ENCODE measurements at places on chromosomes 6 and 20.

DNA sequence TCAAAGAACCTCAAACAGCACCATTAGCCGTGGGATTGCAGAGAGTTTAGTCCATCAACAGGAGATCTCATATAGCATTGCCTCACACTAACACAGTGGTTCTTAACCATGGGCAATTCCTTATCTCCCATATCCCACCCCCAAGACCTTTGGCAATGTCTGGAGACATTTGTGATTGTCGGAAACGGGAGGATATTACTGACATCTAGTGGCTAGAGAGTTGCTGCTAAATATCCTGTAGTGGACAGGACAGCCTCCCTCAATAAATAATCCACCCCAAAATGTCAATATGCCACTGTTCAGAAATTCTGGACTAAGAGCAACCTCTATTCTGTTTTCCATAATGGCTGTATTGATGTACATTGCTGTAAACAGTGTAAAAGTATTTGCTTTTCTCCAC is 210.1 kb upstream of the CCN2 start:
- DNase-seq, result no peak

DNA sequence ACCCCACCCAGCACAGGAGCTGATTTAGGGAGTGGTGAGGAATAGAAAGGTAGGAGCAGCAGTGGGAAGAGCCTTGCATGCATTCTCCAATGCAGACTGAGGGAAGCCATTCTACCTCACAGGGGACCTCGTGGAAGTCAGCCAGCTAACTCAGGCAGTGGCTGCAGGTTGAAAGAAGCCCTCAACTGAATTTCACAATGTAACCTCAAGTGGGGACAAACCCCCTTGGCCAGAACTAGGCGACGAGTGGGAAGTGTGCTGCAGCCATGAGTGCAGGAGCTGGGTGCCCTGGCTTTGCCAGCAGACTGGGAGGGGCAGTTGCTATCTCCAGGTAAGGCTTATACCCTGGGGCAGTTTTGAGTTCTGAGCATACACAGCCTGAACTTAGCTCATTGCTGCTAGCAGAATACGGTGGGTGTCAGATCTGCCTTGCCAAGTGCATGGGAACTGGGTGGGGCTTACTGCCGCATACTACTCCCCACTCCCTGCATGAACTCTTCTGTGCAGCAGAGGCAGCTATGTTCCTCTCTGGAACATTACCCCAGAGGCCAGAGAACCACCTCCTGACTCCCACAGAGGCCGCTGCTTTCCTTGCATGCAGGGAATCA is 126.5 kb downstream of the CDK19 start:
- DNase-seq, result no peak

DNA sequence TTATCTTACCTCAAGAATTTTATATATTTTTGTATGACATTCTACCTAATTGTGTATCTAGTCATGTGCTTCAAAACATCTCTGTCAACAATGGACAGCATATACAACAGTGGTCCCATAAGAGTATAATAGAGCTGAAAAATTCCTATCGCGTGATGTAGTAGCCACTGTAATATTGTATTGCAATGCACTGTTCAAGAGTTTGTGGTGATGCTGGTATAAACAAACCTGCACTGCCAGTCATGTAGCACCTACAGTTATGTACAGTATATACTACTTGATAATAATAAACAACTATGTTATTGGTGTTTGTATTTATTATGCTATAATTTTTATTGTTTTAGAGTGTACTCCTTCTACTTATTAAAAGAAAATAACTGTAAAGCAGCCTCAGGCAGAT is 672.7 kb downstream of the CD109 start:
- DNase-seq, result no peak

DNA sequence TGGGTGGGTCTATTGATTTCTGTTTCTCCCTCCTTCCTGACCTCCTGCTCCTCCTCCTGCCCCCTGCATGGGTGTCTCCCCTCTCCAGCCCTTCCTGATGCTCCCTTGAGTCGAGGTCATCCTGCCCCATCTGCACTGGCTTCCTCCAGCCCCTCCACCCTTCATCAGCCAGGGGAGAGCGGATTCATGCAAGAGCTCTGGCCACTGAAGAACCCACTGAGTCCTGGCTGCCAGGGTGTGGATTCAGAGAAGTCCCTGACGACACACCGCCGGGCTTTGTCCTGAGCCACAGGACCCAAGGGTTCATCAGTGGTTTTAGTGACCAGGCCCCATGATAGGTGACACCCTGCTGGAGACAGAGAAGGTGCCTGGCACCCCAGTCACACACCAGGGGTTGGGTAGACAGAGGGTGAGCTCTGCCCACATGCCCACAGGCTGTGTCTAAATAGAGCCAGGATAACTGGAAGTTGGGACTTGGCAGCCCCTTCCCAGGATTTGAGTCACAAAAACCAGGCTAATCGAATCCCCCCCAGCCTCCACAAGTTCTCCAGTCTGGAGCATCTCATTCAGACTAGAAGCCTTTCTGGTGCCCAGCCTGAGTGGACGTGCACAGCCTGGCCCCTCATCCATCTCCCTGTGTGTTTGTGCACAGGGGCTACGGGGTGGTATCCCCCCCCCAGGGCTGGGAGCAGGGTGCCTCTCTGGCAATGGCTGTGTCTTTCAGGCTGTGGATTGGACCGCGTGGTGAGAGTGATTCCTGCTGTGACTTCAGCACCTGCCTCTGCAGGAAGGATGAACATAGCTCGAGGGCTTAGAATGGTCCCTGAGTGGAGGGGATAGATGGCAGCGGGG is 1.2 kb downstream of the GFRA4 start:
- DNase-seq, result no peak

GRCh38 chr6:119544325-119545175 is 195.0 kb upstream of the MAN1A1 start:
- no peak for DNase-seq

DNA sequence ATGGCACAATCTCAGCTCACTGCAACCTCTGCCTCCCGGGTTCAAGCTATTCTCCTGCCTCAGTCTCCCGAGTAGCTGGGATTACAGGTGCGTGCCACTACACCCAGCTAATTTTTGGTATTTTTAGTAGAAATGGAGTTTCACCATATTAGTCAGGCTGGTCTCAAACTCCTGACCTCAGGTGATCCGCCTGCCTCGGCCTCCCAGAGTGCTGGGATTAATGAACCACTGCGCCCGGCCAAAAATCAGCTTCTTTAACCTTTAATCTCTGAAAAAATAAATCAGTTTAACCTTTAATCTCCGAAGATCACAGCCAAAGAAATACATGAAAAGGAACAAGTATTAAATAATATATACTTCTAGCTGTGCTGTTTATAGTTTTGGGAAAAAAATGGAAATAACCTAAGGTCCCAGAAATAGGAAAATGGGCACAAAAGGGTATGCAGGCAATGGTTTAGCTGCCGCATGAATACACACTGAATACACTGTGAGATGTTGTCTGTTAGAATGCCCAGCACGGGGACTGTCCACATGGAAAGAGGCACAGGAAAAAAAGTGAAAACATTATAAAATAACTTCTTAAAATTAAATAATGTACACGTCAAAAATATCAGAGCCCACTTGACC is 1.6 kb downstream of the NQO2 start:
- no peak for DNase-seq

GRCh38 chr6:127069659-127070279 is 48.7 kb upstream of the RSPO3 start:
- DNase-seq, result no peak

GRCh38 chr6:89479897-89480296 is 46.9 kb downstream of the ANKRD6 start:
- no peak for DNase-seq

- DNase-seq, result no peak
Measured at GRCh38 chr6:819122-819521, 126.2 kb upstream of the EXOC2 start.

- DNase-seq, result no peak
Measured at GRCh38 chr6:118318648-118319047, 229.4 kb upstream of the PLN start.

- DNase-seq, result no peak
Measured at GRCh38 chr6:142367061-142367460, 65.3 kb downstream of the ADGRG6 start.

- DNase-seq, result no peak
Measured at GRCh38 chr6:135782546-135782945, 69.0 kb upstream of the PDE7B start.

- no peak for DNase-seq
Measured at GRCh38 chr6:118240878-118241528, 307.1 kb upstream of the PLN start.

DNA sequence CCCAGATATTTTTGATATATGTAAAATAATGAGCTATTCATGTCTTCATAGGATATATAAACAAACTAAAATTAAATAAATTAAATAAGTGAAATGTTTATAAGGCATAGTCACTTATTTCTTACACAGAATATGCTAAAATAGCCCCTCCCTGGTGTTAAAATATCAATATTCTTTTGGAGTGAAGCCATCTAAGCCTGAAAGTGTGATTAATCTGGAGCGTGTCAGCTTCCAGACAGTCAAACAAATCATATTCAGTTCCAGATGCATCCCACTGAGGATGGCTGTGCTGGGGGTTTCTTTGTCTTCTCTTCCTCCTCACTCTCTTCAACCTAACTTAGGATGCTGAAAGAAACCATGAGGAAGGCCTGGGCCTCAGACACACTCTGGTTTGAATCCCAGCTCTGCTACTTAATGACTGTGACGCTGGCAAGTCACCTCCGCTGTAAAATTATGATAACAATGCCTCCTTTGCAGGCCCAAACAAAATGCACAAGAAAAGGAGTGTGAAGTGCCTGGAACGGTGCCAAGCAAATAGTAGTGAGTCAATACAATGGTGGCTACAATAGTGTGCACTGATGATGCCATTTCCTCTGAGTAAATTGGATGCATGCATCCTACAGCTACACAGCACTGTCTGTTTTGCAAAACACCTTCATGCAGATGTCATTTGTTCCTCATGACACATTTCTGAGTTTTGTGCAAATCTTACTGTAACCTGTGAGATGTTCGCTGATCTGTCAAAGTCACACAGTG is 161.4 kb downstream of the FOXC1 start:
- DNase-seq, result peak; percentile 67

GRCh38 chr20:5000263-5001173 is 792 bp downstream of the SLC23A2 start:
- peak; percentile 43 for DNase-seq

GRCh38 chr20:40811004-40811403 is 122.0 kb upstream of the MAFB start:
- no peak for DNase-seq

DNA sequence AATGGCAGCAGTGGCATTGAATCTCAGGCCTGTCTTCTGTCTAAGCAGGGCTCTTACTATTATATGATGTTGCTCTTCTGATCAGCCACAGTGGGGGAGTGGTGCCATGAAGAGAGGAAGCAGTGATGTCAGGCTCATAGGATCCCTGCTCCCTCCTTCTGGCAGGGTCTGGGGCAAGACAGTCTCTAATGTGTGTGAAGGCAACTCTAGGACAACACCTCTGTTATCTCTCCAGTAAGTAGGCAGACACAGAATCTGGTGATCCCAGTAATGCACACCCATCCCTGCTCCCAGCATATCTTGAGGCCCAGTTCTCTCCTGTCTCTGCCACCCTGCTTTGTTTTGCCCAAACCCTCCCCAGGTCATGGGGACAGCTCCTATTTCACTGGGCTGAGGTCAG is 8.8 kb downstream of the C20orf202 start:
- DNase-seq, result no peak

DNA sequence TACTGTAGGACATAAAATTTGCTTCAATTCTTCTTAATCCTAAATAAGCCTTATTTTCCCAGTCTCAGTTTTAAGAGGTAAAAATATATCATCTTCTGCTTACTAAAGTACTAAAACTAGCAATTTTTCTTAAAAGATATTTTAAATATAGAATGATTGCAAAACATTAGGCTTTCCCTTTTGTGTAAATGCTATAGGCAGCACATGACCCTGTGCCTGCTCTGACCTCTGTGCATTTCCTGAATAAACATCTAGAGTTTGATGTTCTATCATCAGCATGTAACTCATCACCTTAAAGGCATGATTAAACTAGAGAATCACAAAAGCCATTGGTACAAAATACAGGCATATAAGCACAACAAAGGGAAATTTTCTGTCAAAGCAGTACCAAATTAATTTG is 422.7 kb downstream of the TFAP2B start:
- DNase-seq, result no peak

- peak; percentile 8 for DNase-seq
Measured at GRCh38 chr6:129105035-129105434, 222.1 kb downstream of the LAMA2 start.

DNA sequence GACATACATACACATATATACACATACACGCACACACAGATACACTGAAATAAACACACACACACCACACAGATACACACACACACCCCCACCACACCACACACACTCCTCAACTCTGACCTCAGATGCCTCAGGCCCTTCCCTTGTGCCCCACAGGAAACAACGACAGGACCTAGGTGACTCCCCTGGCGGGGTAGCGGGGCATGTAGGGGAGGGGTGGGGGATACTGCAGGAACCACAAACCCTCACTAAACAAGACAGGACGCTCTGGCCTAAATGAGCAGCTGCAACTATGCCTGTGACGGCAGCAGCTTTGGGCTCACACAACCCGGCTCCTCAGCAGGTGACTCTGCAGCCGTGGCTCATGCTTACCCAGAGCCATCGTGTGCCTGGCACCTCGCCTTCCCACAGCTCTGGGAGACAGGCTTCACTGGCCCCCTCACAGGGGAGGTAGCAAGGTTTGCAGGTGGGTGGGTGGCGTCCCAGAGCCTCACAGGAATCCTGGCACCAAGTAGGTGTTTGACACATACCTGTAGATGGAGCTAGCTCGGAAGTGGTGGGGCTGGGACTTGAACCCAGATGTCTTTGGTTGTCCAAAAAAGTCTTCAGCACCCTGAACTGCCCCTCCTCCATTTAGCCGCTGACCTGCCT is 100.8 kb downstream of the GRM4 start:
- DNase-seq, result peak; percentile 40

GRCh38 chr6:78746457-78746856 is 120.9 kb upstream of the IRAK1BP1 start:
- no peak for DNase-seq
